ENCODE measurements at places on chromosomes 1 and 21.

DNA sequence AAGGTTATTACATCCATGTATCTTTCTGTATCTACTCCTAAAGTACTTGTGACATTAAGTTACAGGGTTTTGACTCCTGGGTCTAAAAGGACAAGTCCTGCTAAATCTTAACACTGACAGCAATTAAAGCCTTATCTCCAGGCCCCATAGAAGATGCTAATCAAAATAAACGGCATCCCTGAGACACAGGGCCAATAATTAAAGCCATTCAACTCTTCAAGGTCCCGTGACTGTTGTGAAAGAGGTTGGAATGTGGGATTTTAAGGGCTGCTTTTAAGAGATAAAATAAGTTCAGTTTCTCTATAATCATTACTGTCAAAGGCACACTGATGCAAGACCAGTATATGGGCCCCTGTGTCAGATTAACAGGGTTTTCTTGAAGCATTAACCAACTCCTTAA, 8.3 kb downstream of the DNAI4 start:
- no peak for DNase-seq

- DNase-seq, result no peak
Measured at GRCh38 chr1:209643285-209644020, 8.8 kb downstream of the LAMB3 start.

DNA sequence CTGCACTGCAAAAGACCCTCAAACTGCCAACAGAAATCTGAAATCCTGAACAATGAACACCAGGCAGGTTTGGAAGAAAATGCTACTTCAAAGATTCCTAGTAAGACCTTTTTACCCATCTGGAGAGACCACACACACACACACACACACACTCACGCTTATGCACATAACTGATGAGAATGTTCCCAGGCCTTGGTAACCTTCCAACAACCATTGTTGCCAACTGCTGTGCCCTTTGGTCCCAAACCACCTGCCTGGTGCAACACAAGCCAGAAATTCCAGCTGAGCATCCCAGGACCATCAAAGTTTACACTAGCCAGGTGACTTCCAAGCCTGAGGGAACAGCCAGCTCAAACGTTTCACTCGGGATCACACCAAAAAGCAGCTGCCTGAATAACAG, 56.9 kb downstream of the SEC16B start:
- no peak for DNase-seq

GRCh38 chr1:199298825-199299224, 660.0 kb downstream of the PTPRC start:
- no peak for DNase-seq

DNA sequence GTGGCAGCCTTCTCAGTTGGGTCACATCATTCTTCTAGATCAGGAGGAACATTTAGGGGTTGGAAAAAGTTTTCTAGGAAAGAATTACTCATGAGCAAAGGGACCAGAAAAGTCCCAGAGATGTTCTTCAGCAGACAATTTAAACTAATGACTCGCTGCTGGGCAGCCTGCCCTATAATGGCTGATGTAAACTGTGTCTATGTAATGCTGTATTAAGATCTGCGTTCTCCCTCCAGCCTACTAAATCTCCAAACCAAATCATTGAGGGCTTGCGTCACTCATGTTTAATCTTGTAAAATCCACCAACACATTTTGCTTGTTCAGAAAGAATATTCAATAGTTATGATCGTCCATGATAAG, 92.1 kb downstream of the LRRC8C start:
- no peak for DNase-seq

- no peak for DNase-seq
Measured at GRCh38 chr1:198203434-198203833, 46.6 kb downstream of the NEK7 start.

All from stimulated activated CD4-positive, alpha-beta T cell treated with anti-CD3 and anti-CD28 coated beads, Interleukin-2, amount 100 ng/mL, for 48 hours (primary cell).